ENCODE measurements at places on chromosomes 3 and 15.

GRCh38 chr3:190595807-190596206 is 81.9 kb downstream of the IL1RAP start:
- DNase-seq: no peak

GRCh38 chr15:94105760-94106159 is 125.6 kb upstream of the MCTP2 start:
- DNase-seq: no peak

DNA sequence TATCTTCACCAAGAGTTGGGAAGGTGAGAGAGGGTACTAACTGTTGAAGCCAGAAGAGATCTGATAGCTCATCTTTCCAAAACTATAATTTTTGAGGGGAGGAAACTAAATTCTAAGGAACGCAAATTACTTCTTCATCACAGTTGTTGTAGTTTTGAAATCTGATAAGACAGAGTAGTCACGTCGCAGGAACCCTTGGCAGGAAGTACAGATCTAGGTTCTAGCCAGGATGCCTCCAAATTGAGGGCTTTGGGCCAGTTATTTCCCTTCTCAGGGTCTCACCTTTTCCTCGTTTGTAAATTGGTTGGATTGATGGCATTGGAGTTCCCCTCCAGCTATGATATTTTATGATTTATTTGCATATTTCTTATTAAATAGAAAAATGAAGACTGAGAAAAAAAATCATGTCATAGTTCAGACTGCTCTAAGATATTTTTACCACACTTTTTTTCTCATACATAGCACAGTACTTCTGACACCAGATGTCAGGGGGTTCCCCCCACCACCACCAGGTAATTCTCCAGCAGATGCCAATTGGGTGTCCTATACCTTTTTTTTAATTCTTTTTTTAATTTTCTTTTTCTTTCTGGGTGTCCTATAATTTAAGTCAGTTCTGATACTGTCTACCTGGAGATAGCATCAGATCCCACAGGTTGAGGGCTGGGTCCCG is 32.3 kb upstream of the APH1B start:
- DNase-seq: no peak

DNA sequence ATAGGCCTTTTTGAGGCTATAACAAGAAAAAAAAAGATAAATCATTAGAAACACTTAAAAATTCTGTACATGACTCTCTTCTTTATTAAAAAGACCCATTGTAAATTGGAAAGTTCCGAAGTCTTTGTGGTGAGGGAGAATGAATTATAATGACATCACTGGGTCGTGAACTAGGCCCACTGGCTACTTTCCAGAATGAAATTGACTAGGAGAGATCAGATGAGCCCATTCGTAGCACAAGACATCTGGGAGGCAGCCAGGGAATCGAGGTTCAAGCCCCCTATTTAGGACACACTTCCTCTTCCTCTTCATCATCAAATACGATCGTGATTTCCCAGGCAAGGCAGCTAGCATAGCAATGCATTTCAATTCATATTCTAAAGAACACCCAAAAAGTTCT is 889.8 kb upstream of the NR2F2 start:
- DNase-seq: no peak

- no peak for DNase-seq
These were observed 103.0 kb upstream of the NAALADL2 start for GRCh38 chr3:174755833-174756829.

DNA sequence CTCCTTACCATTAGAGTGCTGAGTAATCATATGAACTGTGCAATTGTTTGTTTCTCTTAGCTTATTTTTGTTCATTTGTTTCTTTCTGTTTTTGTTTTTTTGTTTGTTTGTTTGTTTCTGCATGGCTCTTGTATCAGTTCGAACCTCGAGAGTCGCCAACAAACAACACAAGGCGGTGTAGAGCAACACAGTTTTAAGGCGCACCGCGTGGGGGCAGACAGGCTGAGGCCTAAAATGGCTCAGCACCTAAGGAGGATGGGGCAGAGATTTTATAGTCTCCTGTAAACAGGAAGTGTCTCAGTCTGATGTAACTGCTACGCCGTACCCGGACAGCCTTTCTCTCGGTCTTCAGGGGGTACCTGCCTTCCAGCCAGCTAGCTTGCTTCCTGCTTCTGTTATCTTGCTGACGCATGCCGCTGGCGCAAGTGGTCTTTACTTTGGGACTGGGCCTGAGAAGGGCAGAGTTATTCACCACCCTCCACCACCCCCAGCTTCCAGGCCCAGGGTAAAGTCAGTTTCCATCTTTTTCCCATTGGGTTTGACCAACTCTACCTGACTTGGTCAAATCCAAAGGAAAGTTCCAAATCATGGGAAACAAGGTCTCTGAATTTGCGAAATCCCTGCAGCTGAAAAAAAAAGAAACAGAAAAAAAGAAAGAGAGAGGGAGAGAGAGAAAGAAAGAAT is 25.8 kb upstream of the MFGE8 start:
- no peak for DNase-seq

DNA sequence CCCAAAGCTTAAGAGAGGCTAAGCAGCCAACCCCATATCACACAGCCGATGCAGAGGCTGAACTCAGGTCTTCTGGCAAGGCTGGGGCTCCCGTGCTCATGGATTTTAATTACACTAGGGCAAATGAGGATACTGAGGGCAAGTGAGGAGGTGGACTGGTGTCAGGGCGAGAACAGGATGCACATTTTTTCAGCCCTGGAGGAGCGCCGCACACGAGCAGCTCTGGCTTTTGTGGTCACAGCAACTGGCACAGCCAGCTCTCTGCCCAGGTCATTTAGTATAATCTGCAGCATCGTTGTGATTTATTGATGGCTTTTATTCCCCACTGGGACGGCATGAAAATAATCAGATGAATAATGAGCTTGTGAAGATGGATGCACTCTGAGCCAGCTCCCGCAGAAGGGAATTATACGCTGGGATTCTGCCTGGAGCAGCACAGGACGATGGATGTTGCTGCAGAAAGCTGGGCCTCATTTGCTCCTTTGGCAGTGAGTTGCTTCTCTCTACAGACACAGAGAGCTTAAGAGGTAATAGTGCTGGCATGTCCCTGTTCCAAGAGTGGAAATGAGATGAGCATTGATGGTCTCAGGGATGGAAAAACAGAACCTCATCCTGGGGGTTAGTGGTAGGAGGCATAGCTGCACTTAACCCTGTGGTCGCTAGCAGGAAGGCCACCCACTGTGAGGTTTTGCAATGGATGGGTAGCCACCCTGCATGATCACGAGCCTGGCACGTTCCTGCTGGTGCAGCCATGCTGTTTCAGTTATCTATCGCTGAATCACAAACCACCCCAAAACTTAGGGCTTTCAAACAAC is 135.4 kb downstream of the UACA start:
- no peak for DNase-seq

DNA sequence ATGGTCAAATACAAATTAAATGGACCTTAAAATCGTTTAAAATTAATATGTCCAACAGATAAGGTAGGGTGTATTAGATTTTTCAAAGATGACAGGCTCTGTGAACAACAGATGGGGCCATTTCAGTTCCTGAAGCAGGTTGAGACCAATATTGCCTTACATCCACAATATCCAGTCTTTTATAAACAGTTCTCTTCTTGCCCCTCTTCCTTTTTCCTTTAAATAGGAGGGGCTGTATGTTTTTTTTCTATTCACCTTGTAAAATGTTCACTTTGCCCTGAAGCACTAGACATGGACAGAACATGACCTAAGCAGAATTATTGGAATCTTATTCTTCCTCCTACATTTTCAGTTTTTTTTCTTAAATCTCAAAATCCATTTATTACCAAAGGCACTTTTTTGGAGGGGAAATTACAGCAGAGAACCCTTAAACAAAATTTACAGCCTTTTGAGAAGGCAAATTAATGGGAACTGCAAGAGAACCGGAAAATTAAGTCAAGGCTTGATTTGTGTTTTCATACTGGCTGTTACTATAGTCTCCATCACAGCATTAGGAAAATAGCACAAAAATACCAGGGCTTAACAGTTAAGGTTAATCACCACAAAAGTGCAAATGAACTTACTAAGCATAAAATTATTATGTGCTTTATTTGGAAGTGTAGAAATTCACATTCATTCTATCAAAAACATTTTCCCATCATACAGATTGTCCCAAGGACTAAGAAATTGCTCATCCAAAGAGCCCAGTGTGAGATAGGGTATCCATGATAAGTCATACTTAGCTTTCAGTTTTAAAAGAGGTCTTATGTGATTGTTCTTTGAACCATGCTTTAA is 55.8 kb downstream of the CMSS1 start:
- no peak for DNase-seq

Data from NCI-H187 treated with DMSO at 0.1 percent for 48 hours (cell line).